ENCODE measurements at places on chromosomes 4 and X.

GRCh38 chr4:544386-545105 lies 31.5 kb downstream of the TMEM271 start:
- no peak for DNase-seq

- DNase-seq = no peak
These were observed 966 bp downstream of the PDGFC start for GRCh38 chr4:156970501-156971164.

- DNase-seq = no peak
These were observed 10.1 kb downstream of the RADX start for GRCh38 chrX:106621836-106622235.

DNA sequence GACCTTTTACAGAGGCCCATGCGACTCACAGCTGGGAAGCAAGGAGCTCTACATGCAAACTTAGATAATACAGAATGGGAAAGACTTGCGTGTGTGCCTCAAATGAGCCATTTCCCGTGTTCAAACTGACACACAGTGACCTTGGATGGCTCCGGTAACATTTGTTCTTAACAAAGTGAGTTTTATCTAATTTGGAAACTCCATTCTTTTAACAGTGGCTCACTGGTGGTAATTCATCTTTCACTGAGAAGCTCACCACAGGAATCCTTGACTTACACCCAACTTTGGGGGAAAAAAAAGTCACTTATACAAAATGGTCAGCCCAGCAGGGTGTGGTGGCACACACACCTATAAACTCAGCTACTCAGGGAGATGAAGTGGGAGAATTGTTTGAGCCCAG lies 190.6 kb downstream of the LDB2 start:
- peak; percentile 95 for DNase-seq

DNA sequence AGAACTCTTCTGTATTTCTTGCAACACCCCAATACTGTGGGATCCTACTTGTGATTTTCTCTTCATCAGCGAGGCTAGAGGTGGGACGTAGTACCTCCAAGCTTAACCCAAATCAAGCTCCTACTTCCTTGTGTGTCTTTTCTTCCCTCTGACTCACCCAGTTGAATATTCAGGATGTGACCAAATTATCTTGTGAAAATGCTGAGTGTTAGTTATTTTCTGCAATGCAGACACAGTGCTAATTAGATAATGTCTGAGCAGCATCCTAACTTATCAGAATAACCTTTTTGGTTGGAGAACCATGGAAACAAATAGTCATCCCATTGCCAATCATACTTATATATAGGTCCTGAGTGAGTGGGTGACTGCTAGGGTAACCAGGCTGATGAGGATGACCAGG lies 2.4 kb downstream of the MEPE start:
- DNase-seq = no peak
